Omental fat pad (tissue), 4 donors: ENCODE measurements at places on chromosomes 6 and 20. TPM values are rescaled to one million over a fixed set of nuclear protein-coding genes. Genes with fewer than 3 reads are reported as not detected.

DNA sequence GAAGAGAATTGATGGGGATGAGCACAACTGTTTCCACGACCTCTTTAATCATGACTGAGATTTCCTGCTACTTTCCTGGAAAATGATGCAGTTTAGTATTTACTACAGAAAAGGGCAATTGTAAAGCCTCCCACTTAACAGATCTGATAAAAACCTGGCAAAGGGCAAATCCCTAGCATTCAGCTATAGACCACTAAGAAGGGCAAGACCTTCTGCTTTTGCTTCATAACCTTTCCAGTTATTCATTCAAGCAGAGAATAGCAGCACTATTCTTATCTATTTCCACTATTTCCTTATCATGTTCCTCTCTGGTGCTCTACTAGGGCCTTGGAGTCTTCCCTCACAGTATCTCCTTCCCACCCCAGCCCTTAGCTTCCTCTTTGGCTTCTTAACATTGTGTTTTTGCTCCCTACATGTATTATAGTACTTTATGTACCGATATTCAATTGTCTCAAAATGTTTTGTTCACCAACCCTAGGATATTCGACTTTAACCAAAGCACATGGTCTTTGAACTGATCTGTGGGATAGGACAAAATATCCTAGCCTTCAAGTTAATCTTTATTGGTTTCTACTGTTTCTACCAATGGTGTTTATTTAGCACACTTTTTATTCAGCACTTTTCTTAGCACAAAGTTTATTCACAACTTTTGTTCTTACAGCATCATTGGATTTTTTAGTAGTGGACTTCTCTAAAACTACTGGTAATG lies 32.7 kb upstream of the MANEA start:
- DNase-seq, result no peak

Gene LTA
- not detected for total RNA-seq

GRCh38 chr6:113299531-113299930 lies 557.6 kb upstream of the MARCKS start:
- DNase-seq, result no peak

Gene SMIM28
- total RNA-seq, result not detected

DNA sequence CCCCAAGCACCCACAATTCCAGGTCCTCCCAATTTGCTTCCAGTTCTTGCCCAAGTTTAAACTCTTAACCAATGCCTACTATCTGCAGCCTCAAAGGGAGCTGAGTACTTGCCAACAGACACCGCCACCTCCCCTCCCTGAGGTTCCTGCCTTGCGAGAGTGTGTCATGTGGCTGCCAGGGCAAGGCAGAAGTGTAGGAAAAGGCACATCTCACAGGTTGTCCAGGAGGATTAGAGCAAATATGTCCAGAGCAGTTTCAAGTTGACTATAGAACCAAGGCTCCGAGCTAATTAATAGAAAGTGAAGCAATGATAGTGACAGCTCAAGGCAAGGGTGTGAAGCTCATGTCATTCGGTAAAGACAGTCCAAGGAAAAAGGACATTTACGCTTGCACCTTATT lies 127.8 kb downstream of the ATXN1 start:
- DNase-seq, result no peak

DNA sequence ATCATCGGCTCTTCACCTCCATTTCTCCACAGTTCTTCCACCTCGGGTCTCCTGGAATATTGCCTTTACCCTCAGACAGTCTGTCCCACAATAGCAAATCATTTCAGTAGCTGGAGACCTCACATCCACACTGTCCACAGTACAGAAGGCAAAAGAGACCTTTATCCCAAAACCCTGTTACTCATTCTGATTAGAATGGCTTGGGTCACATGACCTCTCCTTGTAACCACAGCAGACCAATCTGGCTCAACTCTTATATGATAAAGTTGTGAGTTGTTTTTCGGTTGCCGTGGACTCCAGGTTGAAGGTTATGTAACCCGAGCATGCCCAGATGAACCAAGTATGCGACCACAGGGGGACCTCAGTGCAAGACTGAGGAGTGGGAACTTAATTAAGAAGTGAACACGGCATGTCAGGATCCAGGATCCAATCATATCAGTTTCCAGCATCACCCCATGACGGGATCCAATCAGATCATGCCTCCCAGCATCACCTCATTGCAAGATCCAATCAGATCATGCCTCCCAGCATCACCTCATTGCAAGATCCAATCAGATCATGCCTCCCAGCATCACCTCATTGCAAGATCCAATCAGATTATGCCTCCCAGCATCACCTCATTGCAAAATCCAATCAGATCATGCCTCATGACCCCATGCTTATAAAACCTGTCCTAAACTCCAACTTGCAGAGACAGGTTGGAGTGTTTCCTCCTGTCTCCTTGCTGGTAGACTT lies 68.7 kb downstream of the LY86 start:
- no peak for DNase-seq

Gene NKX2-4
- total RNA-seq, result not detected

Gene CDH22
- total RNA-seq, result 0.46 TPM

DNA sequence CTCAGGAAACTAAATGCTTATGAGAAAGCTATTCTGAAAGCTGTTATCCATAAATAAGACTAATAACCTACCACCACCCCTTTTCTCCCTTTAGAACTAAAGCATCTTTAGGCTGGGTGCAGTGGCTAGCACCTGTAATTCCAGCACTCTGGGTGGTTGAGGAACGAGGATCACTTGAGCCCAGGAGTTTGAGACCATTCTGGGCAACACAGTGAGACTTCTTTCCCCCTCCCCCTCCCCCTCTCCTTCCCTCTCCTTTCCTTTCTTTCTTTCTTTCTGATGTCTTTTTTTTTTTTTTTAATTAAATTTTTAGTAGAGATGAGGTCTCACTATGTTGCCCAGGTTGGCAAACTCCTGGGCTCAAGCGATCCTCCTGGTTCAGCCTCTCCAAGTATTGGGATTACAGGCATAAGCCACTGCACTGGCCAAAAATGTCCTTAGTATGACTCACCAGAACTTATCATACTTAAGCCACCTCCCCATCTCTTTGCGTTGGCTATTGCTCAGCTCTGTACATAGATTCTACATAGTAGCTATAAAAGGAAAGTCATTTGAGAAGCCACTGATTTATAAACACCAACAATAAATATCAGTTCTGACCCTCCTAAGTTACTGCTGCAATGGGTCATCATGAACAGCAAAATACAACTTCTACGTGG lies 54.8 kb upstream of the SPDEF start:
- DNase-seq, result no peak

GRCh38 chr6:162630069-162630468 lies 97.5 kb downstream of the PRKN start:
- DNase-seq, result no peak
